Liver (tissue), 10 donors: ENCODE measurements at places on chromosomes 7 and 10.

- DNase-seq = no peak
Observed at GRCh38 chr10:555682-556350, 133.7 kb downstream of the DIP2C start.

- DNase-seq = no peak
Observed at GRCh38 chr10:63083904-63084689, 49.0 kb upstream of the NRBF2 start.

GRCh38 chr10:8283986-8284385 lies 229.5 kb downstream of the GATA3 start:
- DNase-seq = no peak

DNA sequence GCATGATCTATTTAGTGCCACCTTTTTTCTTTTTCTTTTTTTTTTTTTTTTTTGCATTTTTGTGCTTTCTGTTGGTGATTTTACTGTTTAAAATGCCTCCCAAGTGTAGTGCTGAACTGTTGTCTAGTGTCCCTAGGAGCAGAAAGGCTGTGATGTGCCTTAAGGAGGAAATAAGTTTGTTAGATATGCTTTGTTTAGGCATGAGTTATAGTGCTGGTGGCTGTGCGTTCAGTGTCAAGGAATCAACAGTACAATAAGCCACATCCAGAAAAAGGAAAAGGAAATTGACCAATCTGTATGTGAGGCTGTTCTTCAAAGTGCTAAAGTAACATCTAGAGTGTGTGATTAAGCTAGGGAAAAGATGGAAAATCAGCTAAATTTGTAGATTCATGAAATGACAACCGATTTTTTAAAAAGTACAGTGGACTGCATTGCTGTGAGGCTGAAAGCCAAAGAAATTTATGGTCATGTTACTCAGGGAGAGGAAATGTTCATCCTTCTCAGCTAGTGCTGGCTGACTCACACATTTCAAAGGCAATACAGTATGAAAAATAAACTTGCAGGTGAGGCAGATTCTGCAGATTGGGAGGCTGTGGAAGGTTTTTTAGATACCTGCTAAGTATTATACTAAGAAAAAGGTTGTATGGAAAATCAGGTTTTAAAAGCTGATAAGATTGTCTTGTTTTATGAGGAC lies 122.7 kb upstream of the ADCY1 start:
- no peak for DNase-seq
